ENCODE measurements at places on chromosomes 13 and 19.

- peak; percentile 60 for DNase-seq
Measured at GRCh38 chr13:40340368-40341095, 325.9 kb downstream of the FOXO1 start.

GRCh38 chr19:5967994-5968430 lies 9.9 kb downstream of the RANBP3 start:
- DNase-seq, result no peak

DNA sequence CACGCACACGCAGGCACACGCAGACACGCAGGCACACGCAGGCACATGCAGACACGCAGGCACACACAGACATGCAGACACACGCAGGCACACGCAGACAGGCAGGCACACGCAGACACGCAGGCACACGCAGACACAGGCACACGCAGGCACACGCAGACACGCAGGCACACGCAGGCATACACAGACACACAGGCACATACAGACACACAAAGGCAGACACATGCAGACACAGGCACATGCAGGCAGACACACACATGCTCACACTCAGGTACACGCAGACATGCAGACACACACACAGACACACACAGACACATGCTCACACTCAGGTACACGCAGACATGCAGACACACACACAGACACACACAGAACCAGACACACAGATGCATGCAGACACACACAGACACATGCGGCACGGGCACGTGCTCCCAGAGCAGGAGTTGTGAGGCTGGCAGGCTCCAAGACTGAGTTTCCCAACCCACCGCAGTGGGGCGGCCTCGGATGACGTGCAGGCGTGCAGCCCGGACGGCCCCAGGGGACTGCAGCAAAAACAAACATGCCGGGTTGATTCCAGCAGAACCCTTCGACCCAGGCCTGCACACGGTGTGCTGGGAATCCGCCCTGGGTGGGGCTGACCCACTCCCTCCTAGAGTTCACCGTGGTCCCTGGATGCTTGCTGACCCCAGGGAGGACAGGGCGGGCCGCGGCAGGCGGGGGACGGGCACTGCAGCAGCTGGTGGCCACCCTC lies 100.0 kb downstream of the GADD45B start:
- no peak for DNase-seq

DNA sequence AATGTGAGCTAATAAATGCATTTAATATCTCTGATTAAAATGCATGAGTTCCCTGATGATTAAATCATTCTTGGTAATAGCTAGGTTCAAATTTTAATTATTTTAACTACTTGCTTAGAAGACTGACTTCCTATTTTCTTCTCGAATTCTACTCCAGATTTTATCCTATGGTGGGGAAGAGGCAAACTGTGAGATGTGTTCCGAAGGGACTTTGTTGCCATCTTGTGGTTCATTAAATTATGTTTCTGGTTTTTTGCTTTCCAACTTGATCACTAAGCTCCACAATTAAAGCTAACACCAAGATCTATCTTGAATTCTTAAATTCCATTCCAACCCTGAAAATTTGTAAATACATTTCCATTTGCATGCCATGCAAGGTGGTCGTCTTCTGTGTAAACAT lies 538.4 kb upstream of the PCDH20 start:
- no peak for DNase-seq

DNA sequence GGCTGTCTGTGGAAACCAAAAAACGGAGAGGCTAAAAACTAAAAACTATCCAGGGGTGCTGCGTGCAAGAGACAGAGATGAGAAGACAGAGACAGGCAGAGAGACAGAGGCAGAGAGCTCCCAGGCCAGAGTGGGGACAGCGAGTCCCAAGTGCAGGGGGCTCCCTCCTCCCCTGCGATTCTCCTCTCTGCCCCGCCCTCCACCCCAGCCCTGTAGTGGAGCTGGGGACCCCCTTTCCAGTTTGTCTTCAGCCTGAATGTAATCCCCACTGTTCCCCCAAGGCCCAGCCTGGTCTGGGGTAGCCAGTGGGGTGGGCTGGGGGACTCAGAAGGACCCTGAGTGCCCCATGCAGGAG lies 2.0 kb downstream of the NFIC start:
- DNase-seq, result no peak

- no peak for DNase-seq
Measured at GRCh38 chr19:36256853-36257519, 42.1 kb downstream of the ZNF146 start.
